HS-27A (cell line): ENCODE measurements at places on chromosomes 2 and 18.

DNA sequence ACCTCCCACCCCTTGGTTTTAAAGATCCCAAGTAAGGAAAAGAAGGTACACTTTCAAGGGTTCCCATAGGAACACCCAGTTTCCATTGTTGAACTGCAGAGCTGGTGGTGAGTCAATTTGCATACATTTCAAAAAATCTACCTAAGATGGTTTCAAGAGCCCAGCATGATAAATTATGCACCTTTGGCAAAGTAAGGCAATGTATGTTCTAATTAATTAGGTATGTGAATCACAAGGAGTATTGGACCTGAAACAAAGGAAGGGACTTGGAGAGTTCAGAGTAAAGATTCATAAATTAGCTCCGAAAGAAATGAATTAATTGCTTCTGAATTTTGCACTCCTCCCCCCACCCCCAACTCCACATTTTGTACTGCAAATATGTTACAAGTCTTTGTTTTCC lies 459.7 kb downstream of the LRATD1 start:
- no peak for DNase-seq

- no peak for DNase-seq
Observed at GRCh38 chr2:239569401-239570090, 168.7 kb upstream of the HDAC4 start.

DNA sequence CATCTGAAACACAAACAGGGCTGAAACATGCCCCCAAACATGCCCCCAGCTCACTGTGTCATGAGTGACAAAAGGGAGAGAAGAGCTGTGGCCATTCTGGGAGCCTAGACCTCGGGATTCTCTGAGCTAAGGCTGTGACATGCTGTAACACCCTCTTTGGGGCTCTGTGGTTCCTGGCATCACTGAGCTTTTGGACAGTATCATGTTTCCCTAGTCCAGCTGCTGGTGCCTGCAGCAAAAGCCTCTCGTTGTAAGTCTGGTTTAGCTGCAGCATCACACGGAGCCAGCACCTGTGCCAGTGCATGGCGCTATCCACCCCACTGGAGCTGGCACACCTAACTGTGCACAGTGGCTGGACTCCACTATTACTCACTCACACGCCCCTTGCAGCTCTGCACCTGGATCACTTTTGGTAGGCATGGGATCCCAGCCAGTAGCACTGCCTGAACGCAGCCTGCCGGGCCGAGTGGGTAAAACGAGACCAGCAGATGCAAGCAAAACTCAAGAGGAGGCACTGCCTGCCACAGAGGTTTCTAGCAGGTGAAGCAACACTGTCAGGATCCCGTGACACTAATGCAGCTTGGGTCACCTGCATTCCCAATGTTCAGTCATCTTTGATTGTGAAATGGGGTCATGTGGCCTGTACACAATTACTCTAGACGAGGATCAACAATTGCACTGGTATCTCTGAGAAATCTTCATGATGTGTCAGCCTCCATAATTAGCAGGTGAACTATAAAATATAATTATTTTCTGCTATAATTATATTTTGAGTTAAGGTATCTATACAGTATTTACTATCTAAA lies 547.2 kb downstream of the ZNF804A start:
- DNase-seq = no peak

GRCh38 chr2:160367887-160368286 lies 125.7 kb downstream of the RBMS1 start:
- no peak for DNase-seq

DNA sequence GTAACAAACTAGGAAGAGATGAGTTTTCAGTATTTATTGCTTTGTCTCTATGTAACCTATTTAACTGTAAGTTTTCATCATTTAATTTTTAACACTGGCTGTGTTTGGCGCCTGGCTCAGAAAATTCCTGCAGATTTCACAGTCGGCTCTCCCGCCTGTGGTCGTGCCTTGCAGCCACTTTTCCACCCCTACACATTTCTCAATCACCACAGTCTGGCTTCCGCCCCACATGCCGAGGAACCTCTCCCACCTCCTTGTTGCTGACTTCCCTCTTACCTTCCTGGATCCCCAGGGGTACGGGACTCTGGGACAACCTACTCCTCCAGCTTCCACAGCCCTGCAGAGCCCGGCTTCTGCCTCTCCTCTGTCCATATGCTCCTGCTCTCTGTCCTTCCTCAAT lies 41.6 kb upstream of the MGAT4A start:
- no peak for DNase-seq
